ENCODE measurements at places on chromosomes 1 and 21.

GRCh38 chr1:76843821-76844464, 23.3 kb upstream of the ST6GALNAC5 start:
- DNase-seq: no peak

GRCh38 chr1:224459966-224460365, 25.4 kb upstream of the WDR26 start:
- no peak for DNase-seq

DNA sequence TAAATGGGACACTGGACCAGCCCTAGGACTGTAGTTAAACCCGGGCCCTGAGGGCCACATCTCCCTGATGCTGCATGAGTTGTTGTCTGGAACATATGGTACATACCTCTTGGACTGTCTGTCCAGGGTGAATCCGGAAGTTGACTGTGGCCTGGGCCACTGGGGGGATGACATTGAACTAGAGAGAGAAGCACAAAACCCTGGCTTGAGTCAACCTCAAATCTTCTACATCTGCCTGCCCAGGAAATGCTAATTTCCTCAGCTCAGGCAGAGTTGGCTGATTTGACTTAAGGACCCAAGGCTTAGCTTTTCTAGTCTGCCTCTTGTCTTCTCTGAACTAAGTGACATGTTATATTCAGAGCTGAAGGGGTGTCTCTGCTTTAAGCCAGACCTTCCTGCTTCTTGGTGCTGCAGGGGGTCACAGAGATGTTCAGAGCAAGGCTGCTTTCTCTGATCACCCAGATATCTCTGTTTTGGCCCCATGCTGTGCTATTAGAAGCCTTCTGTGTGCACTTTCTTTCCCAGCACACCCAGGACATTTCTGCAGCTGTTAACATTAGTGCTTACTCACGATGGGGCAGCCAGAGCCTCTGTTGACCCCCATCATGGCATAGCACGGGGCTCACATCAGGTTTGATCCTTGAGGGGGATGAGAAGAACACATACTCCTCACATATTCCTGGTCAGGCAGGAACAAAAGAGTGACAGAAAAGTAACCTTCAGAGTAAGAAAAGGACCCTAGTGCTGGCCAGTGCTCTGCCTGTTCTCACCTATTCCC, 9.6 kb downstream of the PM20D1 start:
- no peak for DNase-seq

DNA sequence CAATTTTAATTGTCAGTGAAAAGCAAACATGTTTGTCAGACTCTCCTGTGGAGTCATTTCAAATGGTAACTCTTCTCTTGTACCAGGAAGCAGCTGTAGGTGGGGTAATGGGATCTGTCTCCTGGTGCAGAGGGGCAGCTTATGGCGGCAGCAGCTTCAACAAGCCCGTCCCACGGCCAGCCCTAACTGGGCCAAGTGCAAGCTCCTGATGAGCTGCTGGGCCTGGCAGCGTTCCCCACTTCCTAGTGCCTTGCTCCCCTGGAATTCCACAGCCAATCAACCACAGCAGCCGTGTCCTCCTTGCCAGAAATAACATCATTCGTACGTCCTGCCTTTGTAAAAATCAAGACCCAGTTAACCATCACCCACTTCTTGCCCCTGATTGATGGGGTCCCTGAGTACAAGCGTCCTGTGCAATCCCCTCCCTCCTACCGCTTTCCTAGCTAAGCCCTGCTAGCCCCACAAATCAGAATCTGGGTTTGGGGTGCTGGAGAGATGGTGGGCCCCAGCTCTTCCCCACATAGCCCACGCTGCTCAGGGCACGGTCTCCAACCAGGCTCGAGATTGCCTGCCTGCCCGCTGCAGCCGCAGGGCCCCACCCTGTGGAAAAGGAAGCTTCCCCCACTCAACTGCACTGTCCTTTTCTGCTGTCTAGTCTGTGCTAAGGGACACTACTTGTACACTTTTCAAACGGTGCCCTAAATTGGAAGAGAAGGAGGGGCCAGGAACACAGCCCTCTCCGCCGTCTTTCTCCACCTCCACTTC, 61.2 kb downstream of the TOR1AIP2 start:
- DNase-seq: no peak

DNA sequence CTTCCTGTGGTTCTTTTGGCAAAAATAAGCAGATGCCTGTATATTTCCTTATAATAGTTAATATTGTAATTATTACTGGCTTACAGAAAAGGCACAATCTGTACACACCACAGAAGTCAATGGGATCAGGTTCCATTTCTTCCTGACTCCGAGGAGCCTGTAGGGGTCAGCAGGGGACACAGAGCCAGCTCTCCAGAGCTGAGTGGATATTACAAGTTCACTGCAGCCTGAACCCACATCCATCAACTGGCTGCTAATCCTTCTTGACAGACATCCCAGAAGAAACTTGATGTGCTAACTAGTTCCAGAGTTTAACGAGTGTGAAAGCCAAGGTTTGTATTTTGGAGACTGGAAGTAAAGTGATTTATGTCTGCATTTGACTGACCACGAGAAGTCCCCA, 203.8 kb downstream of the LMX1A start:
- DNase-seq: no peak

DNA sequence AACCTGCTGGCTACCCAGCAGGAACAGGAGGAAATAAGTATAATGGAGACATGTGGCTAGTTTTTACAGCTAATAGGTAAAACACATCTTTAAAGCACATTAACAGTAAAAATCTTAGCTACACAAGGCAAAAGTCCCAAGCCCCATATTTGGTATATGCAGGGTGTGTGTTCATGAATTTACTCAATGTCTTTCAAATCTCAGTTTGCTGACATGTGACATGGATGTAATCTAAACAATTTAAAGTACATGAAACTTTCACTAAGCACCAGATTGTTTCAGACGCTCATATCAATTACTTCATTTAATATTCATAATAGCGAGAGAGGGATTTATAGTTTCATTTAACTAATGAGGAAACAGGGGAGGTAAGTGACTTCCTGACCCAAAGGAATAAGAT, 3.9 kb downstream of the TACSTD2 start:
- no peak for DNase-seq

DNA sequence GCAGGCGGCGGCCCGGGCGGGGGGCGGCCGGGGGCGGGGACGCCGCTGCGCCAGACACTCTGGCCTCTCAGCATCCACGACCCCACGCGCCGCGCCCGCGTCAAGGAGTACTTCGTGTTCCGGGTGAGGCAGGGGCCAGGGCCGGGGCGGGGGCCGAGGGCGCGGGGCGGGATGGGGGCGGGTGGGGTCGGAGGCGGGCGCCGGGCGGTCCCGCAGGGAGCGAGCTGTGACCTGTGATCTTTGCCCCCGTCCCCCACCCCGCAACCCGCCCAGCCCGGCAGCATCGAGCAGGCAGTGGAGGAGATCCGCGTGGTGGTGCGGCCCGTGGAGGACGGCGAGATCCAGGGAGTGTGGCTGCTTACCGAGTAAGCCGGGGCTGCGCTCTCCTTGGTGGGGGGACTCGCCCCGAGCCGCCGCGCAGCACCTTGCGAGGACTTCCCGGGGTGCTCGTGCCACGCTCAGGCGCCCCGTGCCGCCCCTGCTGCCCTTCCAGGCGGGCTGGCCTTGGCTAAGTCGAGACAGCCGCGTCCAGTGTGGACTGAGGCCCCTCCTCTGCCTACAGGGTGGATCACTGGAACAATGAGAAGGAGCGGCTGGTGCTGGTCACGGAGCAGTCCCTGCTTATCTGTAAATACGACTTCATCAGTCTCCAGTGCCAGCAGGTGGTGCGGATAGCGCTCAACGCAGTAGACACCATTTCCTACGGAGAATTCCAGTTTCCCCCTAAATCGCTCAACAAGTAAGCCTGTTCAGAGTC, 514 bp downstream of the TPRG1L start:
- DNase-seq: no peak

GRCh38 chr1:108961198-108961597, 2.1 kb downstream of the CLCC1 start:
- DNase-seq: no peak

GRCh38 chr21:36641886-36642285, 57.0 kb upstream of the SIM2 start:
- no peak for DNase-seq

DNA sequence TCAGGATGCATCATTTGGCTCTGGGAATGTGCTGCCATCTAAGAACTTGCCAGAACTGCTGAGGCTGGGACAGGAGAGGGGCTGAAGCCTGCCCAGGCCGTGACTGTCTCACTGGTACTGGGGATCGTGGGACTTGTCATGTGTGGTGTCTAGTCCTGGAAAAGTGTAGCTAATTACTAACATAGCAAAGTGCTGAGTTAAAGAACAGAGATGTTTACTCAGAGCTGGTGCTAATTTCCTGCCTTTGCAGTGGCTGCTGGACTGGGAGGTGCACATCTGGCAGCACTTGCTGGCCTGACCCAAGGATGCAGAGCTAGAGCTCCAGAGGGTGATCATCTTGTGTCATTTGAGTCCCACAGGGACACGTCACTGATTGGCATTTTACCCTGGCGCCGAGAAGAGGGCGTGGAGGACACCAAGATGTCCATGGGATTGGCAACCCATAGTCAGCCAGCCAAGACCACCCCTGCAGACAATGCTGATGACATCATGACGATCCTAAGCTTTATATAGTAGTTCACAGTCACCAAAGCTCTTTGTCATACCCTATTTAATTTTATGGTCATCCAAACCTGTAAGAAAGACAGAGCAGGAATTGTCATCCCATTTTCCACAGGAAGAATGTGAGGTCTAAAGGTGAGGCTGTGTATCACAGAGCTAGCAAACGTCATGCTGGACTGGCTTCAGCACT, 110.1 kb upstream of the SLC44A3 start:
- DNase-seq: no peak

DNA sequence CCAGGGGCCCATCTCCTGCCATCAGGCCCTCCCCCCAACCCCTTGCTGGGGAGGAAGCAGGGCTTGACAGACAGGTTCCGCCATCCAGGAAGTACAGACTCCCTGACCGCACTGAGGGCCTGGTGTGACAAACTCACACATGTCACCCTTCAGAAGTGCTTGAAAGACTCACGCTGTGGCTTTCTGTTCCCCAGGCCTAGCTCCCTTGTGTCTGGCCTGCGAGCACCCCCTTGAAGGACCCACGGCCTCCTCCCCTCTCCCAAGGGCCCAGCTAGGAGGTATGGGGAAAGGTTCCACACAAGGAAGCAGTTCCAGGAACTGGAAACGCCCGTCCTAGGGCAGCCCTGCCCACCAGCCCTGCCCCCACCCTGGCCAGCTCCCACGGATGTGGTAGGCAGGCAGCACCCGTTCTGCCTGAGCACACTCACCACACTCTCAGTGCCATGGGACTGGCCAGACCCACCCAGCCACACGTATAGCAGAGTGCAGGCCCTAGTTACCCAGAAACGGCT, 26.7 kb downstream of the SLC2A1 start:
- peak; percentile 81 for DNase-seq

DNA sequence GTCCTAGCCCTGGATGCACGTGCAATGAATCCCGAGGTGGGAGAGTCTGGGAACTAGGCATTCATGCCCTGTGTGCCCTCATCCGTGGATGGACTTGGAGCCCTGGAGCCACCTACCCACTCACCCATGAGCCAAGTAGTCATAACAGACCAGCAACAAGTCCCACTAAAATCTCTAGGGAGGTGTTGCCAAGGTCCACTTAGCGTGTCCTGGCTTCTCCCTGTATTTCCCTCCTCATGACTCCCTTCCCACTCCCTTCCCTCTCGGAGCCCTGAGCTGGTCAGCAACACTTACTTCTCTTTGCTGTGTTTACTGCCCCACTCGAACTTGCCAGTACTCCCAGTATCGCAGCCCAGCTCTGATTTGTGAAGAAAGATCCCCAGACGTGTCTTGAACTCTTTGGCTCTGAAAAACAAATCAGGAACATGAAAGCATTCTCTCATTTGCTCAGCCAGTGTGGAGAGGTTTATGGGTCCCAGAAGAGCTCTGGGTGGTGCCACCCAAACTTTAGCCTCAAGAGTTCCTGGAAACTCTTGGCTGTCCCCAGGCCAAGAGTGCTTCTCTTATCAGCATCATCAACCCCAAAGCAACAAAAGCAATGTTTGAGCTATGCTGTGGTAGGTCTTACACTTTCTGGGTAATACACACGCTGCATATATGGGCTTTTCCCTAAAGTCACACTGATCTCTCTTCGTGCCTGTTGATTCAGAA, 1.1 kb downstream of the RGS16 start:
- no peak for DNase-seq
